ENCODE measurements at places on chromosomes 6 and 20.

DNA sequence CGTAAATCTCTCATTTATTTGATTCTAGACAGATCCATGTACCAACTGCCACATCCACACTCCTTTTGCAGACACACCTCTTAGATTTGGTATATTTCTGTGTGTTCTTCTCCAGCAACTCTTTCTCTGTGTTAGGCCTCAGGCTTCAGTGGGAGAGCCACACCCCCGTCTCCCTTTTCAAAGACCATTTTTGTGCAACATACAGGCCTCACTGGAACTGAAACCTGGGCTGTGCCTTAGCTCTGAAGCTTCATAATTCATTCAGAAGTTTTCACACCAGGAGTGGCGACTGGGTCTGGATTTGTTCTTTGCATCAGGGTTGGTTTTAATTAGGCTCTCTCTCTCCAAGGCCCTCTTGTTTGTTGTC, 170.2 kb downstream of the THBS2 start:
- no peak for DNase-seq

DNA sequence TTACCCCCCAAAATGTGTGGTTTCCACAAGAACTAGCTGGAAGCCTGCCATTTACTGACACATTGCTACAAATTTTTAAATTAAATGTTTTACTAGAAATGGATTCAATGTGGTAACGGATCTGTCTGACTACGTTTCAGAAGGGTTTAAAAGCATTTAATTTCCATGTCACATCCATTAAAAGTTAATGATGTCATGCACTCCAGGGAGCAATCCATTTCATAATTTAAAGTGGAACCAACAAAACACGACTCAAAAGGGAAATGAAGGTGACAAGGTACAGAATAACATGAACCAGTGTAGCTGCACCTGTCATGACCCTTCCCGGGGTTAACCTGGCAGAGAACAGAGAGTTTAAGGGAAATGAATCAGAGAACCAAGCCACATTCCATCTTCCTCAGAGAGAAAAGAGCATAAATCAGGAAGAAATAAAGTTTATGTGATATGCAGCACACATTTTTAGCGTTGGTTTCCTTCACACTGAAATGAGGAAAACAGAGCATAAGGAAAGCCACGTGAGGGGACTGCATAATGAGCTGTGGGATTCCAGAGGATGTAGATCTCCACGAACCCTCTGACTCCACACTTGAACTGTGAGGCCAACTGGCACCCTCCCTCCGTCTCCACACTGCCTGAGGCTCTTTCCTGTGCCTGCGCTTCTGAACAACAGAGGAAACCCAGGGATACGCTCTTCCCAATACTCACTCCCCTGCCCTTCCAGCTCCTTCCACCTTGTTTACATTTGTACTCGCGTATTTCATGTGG, 170.3 kb upstream of the AHI1 start:
- no peak for DNase-seq

- DNase-seq: no peak
Observed at GRCh38 chr20:5065879-5066383, 53.8 kb downstream of the PCNA start.

DNA sequence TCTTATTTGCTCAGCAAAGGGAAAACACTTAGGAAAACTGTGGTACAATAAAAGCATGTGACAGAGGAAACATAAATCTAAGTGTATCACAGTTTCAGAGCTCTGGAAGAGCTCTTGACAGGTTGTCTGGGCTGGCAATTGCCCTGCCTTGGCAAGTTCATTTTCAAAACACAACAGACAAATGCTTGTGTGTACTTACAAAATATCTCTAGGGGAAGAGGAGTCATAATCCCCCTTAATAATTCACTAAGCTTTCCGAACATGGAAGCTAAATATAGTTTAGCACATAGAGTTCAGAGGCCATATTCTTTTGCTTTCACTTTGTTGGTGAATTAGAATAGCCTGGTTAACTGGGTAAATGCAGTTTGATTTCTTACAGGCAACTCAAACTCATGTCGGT, 211.6 kb upstream of the THEMIS start:
- no peak for DNase-seq

DNA sequence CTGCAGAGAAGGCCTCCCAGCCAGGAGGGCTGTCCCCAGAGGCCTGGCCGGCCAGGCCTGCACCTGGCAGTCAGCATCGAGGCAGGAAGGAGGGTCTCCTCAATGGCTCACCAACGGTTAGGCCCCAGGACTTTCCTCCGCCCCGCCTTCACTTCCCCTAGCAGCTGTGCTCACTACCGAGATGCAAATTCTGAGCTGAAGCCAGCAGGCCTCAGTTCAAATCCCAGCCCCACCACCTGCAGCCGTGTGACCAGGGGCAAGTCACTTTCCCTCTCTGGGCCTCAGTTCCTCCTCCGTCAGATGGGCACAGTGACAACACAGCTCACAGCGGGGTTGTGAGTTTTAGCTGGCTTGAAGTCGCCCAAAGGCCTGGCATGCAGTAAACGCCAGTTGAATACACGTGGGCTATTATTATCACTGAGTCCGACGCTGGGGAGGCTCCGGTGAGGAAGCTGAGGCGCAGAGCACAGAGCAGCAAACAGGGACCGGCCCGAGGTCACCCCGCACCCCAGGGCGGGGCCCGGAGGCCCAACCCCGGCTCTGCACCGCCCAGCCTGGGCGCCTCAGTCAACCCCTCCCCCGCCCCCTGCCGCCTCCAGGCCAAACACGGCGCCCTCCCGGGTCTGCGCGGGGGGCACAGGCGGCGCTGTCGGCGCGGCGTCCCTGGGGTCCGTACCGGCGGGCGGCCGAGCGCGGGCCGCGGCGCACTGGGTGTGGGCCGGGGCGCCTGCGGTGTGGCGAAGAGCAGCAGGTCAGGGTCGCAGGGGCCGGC, 671 bp downstream of the E2F1 start:
- no peak for DNase-seq

- DNase-seq: no peak
Observed at GRCh38 chr20:32912688-32913087, 54.0 kb downstream of the EFCAB8 start.

DNA sequence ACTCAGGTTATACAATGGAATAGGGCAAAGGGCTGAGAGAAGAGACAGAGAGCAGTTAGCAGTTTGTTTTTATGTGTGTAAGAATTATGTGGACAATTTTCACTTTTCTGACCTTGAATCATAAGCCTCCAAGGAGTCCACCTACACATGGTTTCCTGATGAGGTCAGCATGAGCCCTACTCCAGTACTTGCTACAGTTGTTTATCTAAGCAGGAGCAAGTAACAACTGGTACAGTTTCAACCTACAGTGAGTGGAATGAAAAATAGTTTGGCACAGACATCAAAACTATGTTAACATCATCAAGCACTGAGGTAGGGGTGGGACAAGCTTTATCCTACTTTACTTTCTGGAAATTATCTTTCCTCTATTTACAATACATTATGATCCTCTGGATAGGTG, 426.7 kb upstream of the ID4 start:
- DNase-seq: no peak

DNA sequence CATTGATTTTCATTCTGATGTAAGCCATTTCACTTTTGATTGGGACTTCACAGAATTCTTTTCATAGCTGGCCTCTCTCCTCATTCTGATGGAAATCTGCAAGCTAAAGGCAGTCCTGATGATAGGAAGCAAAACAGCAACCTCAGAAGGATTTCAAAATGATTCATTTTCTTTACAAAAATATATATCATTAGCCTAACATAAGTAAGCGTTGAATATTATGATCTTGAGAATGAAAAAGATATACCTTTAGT, 143.1 kb upstream of the GJE1 start:
- no peak for DNase-seq

DNA sequence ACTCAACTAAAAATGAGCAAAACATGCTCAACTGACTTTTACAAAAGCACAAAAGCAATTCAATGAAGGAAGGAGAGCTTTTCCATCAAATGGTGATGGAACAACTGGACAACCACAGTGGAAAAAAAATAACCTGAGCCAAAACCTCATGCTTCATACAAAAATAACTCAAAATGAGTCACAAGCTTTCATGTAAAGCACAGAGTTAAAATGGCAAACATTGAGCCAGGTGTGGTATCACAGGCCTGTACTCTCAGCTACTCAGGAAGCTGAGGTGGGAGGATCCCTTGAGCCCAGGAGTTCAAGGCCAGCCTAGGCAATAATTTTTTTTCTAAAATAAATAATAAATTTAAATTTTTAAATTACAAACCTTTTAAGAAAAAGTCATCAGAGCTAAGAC, 18.4 kb upstream of the HLA-G start:
- DNase-seq: no peak

GRCh38 chr6:85660181-85660611, 17.5 kb upstream of the SYNCRIP start:
- DNase-seq: no peak

- no peak for DNase-seq
Observed at GRCh38 chr20:64077094-64077493, 2.2 kb downstream of the RGS19 start.

DNA sequence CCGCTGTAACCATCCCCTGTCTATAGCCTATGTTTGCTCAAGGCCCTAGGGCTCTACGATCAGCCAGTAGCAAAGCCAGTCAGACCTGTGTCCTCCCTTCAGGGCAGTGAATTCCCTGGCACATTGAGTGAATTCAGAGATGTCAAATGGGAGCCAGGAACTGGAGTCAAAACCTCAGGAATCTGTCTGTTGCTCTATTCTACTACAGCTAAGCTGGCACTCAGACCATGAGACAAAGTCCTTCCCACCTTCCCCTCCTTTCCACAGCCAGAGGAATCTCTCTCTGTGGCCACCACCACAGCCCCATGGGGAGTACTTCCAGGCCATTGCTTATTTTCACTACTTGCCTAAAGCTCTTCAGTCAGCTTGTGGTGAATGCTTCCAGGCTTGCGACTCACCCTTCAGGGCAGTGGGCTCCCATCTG, 82.0 kb downstream of the PKIB start:
- no peak for DNase-seq

DNA sequence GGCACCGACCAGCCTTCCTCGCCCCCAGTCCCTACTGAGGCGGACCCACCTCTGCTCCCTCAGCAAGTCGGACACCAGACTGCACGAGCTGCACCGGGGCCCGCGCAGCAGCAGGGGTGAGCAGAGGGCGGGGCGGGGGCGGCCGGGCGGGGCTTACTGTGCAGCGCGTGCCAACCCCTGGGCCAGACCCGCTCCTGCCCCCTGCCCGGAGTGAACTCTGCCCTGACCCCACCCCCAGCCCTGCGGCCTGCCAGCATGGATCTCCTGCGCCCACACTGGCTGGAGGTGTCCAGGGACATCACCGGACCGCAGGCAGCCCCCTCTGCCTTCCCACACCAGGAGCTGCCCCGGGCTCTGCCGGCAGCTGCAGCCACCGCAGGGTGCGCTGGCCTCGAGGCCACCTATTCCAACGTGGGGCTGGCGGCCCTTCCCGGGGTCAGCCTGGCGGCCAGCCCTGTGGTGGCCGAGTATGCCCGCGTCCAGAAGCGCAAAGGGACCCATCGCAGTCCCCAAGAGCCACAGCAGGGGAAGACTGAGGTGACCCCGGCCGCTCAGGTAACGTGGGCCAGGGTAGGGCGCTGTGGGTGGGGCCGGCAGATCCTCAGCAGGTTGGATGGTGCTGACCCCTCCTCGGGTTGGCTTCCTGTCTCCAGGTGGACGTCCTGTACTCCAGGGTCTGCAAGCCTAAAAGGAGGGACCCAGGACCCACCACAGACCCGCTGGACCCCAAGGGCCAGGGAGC, 1.5 kb upstream of the SLC2A4RG start:
- no peak for DNase-seq

DNA sequence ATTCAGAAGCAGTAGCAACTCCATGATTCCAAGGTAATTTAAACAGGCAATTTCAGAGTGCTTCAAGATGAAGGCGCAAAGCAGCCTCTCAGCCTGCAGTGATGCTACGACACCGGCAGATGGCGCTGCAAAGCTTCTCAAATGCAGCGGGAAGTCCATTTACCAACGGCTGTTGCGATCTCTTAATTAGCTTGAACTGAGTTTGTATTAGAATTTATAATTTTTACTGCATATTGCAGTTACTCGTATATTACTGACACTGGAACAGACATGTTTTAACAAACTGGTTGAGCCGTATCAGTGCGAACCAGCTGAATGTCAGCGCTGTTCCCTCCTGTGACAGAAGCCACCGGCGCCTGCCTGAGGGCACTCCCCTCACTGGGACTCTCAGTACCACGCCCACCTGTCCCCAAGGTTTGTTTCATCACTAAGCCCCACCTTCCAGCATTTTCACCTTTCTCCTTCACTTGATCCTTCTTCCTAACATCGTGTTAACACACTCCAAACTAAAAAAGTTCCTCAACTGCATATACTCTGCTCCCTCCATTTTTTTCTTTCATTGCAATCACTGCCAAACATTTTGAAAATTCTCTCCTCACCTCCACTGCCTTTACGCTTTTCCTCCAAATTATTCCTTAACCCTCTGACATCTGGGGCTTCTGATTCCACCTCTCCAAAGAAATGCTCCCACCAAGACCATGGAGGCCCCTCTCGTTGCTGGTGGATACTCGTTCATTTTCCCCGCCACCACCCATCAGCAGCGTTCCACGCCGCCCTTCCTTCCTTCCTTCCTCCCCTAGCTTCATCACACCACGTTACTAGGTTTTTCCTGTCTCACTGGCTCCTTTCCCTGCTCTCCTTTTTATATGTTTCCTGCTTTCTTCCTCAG, 14.5 kb downstream of the GNL1 start:
- DNase-seq: peak; percentile 68

GRCh38 chr6:17842014-17842776, 135.5 kb upstream of the NUP153 start:
- no peak for DNase-seq

DNA sequence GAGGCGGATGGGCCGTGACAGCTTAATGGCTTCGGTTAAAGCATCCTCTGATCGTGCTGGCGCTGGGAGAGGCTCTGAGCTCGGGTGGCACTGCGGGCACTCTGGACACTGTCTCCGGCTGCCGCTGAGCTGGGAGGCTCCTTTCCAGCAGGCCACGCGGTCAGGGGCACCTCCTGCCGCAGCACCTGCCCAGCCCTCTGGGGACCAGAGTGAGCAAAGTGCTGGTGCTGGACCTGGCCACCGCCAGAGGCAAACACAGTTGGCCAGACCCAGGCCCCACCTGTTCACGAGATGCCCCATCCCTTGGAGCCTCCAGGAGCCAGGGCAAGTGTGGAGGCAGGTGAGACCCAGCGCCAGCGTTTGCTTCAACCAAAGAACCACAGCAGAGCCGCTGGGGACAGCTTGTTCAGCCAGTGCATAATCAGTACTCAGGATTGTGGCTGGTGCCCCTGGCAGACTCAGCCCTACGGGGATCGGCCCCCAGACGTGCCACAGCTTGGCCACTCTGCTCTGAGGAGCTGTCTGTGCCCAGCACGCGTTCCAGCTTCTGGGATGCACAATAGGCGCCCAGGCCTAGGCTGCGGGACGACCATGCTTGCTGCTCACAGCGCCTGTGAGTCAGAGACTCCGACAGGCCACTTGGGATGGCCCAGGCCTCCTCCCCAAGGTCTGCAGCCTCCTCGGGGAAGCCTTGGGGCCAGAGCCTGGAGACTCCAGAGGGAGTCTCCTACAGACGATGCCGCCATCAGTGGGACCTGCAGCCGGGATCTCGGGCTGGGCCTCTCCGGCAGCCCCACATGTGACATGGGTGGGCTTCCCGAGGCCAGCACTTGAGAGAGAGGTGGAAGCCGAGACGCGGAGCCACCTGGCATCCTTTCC, 38.2 kb upstream of the SLCO4A1 start:
- DNase-seq: no peak
